ENCODE measurements at places on chromosomes 4 and X.

DNA sequence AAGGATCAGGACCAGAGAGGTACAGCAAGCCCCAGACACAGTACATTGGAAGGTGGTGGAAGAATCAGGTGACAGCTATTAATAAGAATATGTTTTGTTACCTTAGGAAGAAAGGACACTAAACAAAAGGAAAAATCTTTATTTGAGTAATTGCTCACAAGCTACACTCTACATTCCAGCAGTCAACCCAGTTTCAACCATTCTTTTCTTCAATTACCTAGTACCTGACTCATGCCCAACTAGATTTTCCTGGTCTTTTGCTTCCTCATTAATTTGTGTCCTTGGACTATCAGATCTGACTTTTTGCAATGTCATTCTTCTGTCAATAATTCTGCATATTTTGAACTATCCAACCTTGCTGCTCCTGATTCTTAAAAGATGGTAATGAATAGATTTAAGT is 22.5 kb upstream of the GLRA2 start:
- no peak for DNase-seq

- no peak for DNase-seq
Measured at GRCh38 chr4:11436084-11436483, 7.4 kb upstream of the HS3ST1 start.

GRCh38 chr4:1227816-1228215 is 21.1 kb downstream of the CTBP1 start:
- no peak for DNase-seq

- DNase-seq, result no peak
Measured at GRCh38 chr4:85842540-85842939, 367.6 kb downstream of the ARHGAP24 start.

- no peak for DNase-seq
Measured at GRCh38 chr4:173119818-173120217, 48.8 kb upstream of the GALNT7 start.

GRCh38 chr4:128006592-128006991 is 41.4 kb downstream of the ABHD18 start:
- DNase-seq, result no peak
